T-helper 1 cell (primary cell): ENCODE measurements at places on chromosomes 6 and 20.

- DNase-seq: no peak
Measured at GRCh38 chr20:22052025-22052650, 346.7 kb downstream of the PAX1 start.

- DNase-seq: no peak
Measured at GRCh38 chr6:89951574-89952104, 57.4 kb downstream of the GJA10 start.

- DNase-seq: no peak
Measured at GRCh38 chr6:12069891-12070529, 57.9 kb downstream of the HIVEP1 start.

GRCh38 chr6:141415896-141416295 is 716.8 kb upstream of the GJE1 start:
- DNase-seq: no peak

DNA sequence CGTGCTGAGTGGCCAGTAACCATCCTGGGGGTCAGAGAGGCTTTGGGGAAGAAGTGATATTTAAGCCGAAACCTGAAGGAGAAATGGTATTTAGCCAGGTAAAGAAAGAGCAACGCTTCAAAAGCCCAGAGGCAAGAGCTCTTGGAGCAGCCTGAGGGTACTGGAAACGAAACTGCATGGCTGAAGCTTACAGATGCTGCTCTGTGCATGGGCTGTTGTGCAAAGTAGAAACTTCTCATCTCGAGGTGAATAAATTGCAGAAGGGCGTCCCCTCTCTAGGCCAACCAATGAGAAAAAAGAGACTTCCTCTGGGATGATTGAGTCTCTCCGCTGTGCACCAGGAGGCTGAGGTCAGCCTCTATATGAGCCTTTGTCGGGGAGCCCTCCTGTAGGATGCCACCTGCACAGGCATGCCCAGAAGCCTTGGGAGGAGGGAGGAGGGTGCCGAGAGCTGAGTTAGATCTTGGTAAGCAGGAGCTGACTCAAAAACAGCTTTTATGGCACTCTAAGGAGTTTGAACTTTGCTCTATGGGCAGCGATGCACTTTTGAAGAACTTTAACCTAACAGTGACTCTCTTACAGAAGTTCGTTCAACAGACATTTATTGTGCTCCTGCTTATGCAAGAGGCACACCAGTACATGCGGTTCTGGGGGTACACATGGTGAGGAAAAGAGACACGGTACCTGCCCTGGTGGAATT is 61.6 kb upstream of the EDN1 start:
- DNase-seq: no peak

GRCh38 chr20:1848373-1848772 is 46.8 kb upstream of the SIRPA start:
- no peak for DNase-seq

- DNase-seq: no peak
Measured at GRCh38 chr6:113691260-113691656, 165.9 kb upstream of the MARCKS start.

- DNase-seq: no peak
Measured at GRCh38 chr20:53873230-53873604, 197.2 kb downstream of the BCAS1 start.

DNA sequence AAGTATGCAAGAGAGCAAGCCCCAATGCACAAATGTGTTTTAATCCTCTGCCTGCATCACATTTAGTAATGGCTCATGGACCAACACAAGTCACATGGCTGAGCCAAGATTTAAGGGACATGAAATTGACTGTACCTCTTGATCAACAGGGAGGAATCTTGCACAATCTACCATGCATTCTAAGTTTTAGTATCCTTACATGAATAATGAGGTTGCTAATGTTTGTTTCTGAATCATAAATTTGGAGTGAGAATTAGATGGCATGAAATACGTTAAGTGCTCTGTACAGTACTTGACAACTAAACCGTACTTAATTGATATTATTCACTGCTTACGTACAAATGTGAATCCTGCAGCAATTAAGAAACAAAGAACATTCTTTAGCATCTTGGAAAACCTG is 553.8 kb upstream of the JAG1 start:
- DNase-seq: no peak

DNA sequence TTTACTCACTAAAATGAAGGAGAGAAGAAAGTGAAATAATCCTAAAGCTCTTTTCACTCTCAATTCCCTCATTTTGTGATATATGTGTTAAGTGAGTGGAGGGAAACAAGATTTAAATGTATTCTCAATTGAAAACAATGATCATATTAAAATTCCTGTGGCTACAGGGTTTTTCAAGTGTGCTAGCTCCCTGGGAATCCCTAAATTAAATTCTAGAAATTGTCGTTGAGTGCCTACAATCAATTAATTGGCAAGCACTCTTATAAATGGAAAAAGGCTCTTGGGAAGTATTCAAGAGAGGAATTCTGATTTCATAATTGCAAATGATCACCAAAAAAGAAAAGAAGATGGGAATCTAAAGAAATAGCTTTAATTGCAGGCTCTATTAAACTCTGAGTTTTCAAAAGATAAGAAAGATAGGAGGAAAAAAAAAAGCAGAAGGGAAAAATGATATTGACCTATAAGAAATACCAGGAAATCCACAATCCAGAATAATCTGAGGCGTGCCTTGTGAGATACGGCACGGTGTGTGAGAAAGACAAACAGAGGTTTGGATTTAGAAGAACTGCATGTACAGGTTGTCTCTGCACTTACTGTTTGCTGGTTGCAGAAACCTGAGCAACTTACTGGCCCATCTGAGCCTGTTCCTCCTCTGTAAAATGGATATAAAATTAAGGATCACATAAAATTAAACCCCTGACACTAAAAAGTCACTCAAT is 18.3 kb upstream of the MBOAT1 start:
- DNase-seq: no peak

GRCh38 chr6:158837684-158838625 is 18.8 kb upstream of the EZR start:
- DNase-seq: no peak

DNA sequence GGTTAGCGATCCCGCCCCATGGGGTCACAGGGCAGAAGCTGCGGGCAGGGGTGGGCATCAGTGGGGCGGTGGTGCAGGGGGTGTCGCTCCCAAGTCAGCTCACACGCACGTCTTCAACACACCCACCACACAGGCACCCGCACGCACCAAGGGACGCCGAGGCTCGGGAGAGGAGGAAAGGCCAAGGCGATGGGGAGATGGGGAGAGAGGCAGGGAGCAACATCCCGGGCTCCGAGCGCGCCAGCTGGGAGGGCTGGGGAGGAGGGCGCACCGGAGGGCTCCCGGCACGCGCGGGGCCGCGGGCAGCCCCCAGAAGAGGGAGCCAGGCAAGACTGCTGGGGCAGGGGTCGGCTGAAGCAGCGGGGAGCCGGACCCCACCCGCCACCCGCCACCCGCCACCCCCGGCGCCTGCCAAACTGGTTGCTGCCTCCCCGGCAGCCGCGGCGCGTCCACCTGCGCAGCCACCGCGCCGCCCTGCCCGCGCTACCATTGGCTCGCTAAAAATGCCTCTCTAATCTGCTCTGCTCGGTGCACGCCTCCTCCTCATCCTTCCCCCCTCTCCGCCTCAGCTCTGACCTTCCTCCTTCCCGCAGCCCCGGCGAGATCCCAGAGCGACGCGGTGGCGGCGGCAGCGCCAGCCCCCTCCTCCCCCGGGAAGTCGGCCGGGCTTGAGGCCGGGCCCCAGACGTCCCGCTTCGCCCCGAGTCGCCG is at the start of gene PACSIN1:
TSS of gene PACSIN1 (plus strand) at position 546 of the 711 bp plus-strand sequence. CDS start 60,230 bp downstream, outside the sequence.
- DNase-seq: no peak

DNA sequence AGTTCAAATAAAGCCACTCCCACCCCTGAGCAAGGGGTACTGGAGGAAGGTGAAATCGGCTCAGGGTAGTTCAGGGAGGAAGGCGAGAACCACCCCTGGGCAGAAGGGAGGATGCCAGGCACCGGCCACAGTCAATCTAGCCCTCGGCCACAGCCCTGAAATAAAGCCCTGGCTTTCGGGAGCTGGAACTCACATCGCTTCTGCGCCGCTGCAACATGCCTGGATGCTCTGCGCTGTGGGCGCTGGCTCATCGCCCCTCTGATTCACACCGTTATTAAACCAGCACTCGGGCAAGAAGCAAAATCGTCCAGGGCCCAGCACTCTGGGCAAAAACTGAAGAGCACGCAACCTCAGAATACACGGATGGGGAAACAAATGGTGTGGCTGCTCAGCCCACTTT is 136.9 kb upstream of the RREB1 start:
- no peak for DNase-seq

DNA sequence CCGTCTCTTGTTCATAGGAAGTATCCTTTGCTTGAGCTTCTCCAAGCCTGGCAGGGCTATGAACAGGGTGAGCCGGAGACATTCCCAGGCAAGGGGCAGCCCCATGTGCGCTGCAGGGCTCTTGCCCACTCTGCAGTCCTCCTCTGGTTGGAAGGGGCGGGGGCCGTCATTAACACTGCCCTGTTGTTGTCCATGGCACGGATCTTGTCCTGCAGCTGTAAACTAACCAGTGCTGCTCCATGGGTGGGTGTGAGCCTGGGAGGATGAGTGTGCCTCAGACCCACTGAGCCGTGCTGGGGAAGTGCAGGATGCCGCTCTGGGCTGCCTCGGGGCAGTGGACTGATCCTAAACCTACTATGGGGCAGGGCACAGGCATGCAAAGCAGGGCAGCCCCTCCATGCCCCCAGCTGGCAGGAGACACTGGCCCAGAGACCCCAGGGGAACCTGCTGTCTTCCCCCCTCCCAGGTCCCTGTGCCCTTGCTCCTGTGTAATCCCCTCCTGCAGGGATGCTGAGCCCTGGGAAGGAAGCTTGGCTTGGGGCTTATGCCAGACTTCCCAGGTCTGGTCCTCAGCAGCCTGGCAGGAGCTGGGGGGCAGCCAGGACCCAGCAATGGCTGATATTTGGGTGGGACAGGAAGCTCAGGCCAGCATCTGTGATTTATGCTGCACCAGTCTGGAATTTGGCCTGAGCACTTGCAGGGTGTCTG is 8.5 kb downstream of the EBF4 start:
- DNase-seq: no peak

- DNase-seq: no peak
Measured at GRCh38 chr6:120960761-120961160, 373.5 kb downstream of the TBC1D32 start.

- no peak for DNase-seq
Measured at GRCh38 chr6:16727996-16728395, 33.3 kb downstream of the ATXN1 start.

- no peak for DNase-seq
Measured at GRCh38 chr6:105326833-105327770, 75.8 kb downstream of the PREP start.

DNA sequence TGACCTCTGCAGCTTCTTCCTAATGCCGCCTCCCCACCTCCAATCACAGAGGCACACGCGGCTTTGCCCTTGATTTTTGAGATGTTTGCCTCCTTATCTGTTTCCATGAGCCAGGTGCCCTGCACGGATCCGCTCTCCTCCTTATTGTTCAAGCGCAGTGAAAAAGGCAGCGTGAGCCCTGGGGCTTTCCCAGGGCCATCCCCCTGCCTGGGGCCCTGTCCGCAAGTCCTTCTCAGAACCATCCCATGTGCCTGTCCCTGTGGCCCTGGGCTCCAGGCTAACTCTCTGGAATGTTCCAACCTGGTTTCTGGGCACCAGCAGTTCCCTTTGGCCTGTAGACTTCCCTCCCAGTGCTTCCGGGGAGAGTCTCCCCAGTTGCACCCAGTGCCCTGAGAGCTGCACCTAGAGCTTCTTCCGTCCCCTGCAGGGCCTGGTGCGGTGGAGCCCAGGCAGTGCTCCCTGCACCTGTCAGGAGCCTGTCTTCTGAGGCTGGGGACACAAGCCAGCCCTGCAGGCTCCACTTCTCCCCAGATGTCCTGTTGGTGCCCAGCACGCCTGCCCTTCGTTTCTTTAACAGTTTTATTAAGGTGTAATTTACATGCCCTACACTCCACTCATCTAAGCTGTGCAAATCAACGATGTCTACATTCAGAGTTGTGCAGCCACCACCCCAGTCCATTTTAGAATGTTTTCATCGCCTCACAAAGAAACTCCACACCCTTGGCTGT is 330.3 kb downstream of the CDH4 start:
- no peak for DNase-seq

- DNase-seq: no peak
Measured at GRCh38 chr20:1381753-1382591, 10.9 kb downstream of the FKBP1A start.

DNA sequence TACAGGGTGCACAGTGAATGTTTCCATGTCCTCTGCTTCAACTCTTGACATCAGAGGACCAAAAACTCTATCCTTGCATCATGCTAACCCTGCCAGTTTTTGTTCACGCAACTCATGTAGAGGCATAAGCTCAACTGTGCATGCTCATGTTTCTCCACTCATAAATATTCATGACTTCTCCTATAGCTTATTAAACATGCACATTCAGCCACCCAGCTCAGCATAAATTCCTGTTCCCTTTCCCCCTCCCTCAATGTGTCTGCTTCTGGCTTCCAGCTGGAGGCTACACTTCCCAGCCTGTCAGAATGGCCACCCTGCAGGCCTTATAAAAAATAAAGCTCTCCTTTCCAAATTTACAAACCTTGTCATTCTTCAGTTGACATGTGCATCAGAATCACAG is 154.6 kb downstream of the KIF16B start:
- DNase-seq: no peak

- DNase-seq: no peak
Measured at GRCh38 chr6:40347571-40348011, 239.6 kb downstream of the LRFN2 start.

DNA sequence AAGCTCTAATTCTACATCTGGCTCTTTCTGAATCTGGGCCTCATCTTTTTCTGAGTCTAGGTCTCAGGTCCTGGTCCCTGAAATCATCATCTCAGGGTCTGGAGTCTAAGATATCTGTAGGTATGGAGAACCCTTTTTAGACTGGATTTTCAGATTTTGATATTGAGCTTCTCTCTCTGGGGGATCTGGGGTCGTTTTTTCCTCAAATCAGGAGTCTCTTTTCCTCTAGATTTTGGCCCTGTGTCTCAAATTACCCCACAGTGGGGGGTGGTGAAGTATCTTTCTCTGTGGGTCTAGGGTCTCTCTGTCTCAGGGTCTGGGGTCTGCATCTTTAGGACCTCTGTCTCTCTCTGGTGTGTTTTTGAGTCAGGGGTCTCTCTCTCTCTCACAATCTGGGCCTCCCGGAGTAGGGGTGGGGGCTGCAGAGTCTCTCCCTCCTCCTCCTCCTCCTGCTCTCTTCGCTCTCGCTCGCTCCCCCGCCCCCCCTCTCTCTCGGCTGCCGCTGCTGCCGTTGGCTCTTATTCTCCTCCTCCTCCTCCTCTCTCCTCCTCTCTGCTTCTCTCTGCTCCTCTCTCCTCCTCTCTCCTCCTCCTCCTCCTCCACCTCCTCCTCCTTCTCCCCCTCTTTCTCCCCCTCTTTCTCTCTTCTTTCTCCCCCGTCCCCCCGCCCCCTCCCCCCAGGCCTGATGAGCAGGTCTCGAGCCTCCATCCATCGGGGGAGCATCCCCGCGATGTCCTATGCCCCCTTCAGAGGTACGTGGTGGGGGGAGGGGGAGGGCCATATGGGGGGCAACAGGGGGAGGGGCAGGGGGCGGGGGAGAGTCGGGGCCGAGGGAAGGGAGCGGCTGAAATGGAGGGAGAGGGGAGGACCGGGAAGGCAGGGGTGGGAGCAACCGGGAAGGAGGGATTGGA is at the start of gene SYNGAP1:
TSS of gene SYNGAP1 (plus strand) at position 486 of the 911 bp plus-strand sequence. CDS start at position 686, 200 bp downstream.
- no peak for DNase-seq
